ENCODE measurements at places on chromosomes 11 and 22.

DNA sequence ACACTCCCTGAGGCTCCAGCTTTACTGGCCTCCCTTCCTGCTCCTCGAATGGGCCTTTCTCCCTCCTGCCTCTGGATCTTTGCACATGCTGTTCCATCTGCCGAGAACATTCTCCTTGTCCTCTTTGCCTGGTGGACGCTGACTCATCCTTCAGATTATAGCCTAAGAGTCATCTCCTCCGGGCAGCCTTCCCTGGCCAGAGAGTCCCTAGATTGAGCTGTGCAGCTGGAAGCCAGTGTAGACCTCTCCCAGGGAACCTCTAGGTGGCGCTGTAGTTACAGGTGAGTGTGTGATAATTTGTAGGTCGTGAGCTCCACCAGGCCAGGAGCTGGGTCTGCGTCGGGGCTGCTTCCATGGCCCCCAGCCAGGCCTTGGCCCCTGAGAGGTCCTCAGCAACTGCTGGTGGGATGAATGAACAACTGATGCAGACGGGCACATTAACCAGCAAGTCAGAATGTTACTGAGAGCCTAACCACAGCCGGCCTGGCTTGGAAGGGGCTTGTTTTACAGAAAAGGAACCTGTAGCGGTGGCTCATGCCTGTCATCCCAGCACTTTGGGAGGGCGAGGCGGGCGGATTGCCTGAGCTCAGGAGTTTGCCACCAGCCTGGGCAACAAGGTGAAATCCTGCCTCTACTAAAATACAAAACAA is 8.7 kb downstream of the PNPLA5 start:
- peak; percentile 6 for DNase-seq

DNA sequence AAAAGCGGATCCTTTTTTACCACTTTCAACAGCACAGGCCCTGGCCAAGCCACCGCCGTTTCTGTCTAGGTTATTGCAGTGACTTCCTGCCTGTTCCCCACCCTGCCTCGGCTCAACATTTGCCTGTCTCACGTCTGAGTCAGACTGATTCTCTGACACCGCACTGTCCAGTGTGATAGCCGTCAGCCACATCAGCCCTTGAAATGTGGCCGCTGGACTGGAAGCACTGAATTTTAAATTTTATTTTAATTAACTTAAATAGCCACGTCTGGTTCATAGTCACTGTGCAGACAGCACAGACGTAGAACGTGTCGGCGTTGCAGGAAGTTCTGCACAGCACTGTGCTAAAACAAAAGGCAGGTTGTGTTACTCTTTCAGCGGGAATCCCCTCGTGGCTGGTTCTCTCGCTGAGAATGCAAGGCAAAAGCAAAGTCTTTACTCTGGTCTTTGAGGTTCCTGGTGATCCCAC is 56.3 kb upstream of the ADSL start:
- DNase-seq = peak; percentile 47

- DNase-seq = no peak
Observed at GRCh38 chr11:66567787-66568123, 651 bp downstream of the CTSF start.

DNA sequence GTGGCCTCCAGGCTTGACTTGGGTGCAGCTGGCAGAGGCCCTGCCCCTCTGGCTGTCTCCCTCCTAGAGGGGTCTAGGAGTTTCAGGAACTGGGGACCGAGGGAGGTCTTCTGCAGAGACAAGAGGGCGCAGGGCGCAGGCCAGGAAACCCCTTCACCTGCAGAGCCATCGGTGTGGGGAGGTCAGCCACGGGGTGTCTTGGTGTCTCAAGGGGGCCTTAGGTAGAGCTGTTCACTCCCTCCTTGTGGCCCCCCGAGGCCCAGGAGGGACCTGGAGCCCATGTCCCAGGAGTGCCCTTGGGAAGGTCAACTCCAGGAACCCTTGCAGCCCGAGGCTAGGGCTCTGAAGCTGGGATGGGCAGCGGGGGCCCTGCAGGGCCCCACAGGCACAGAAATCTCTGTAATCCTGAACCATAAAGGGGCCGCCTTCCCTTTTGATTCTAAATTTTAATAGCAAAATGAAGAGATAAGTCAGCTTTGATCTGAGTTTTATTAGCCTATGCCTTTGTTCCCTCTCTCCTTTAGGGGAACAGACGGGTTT is 31.4 kb upstream of the TH start:
- DNase-seq = no peak

DNA sequence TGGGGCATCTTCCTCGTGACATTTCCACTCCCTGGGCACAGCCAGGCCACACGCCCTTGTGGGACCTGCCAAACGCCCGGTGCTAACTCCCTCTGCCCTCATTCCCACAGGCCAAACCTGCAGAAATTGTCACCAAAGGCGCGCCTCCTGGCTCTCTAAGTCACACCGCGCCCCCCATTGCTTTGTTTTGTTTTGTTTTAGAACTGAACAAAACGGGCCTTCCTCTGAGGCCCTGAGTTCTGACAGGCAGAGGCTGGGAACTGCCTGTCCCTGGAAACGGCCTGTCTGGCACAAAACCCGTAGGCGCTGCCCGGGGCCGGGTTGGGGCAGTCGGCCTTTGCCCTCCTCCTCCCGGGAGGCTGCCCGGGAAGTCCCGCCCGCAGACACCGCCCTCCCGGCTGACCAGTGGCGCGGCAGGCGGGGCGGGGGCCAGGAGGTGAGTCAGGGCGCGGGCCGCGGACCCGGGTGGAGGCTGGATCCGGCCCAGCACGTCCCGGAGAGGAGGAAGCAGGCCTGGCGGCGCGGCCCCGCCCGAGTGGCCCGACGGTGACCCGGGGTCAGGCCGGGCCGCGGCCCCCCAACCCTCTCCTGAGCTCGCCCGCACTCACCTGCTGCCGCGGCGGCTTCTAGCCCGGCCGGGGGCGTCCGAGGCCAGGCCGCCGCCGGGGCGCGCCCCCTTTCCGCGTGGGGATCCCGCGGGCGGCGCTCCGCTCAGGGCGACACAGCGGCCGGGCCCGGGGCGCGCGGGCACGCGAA is 465 bp downstream of the SUN2 start:
- DNase-seq = peak; percentile 45

DNA sequence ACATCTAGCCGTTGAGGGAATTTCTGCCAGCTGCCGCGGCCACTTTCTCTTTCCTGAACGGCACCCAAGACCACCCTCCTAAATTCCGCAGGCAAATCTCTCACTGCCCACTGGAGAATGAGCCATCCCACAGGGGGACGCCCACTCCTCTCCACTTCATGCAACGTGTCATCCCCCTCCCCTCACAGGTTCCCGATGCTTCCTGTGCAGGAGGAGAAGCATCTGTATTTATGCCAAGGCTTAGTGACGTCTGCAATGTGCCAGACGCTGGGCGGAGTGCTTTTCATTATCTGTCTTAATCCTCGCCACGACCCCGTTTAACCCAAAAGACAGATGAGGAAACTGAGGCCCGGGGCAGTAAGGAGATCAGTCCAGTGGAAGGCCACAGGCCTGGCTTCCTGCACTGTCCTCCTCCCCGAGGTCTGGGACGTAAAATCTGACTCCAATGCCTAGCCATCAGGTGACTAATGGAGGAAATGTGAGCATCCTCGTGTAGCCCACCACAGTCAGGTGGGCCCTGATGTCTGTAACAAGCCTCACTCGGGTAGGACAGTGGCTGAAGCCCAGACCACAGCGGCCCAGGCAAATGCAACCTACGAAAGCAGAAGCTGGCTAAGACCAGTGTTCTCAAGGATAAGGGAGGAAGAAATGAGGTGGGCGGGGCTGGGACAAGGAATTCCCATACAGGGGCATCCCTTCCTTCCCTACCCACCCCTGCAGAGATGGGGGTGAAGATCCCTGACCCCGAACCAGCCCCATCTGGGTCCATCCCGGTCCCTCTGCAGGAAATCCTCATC is 23.1 kb downstream of the MN1 start:
- DNase-seq = no peak

DNA sequence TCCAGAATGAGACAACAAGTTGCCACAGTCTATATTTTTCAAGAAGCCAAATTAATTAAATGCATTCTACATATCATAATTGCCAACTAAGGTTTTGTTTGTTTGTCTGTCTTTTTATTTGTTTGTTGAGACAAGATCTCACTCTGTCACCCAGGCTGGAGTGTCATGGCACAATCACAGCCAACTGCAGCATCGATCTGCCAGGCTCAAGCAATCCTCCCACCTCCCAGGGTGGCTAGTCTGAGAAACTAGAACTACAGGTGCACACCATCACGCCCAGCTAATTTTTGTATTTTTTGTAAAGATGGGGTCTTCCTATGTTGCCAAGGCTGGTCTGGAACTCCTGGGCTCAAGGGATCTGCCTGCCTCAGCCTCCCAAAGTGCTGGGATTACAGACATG is 140.0 kb downstream of the LRRC4C start:
- no peak for DNase-seq

GRCh38 chr11:33682446-33682845 is 18.2 kb downstream of the C11orf91 start:
- no peak for DNase-seq

DNA sequence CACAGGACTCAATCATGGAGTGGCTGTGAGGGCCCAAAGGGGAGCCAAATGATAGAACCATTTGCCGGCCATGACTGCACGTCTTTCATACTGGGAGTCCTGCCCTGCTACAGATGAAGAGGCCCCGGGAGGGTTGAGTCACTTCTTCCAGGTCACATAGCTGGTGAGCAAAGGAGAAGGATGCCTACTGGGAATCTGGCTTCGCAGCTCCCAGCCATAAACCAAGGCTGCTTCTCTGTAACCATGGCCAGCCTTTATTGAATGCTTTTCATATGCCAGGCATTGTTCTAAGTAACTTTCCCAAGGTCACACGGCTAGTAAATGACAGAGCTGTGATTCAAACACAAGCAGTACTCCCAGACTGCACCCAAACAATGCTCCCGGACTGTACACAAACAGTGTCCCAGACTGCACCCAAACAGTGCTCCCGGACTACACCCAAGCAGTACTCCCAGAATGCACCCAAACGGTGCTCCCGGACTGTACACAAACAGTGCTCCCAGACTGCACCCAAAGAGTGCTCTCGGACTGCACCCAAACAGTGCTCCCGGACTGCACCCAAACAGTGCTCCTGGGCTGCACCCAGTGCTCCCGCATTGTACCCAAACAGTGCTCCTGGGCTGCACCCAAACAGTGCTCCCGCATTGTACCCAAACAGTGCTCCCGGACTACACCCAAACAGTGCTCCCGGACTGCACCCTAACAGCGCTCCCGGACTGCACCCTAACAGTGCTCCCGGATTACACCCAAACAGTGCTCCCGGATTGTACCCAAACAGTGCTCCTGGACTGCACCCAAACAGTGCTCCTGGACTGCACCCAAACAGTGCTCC is 89.8 kb downstream of the FBXO7 start:
- DNase-seq = no peak

- DNase-seq = no peak
Observed at GRCh38 chr11:6452219-6452618, 11.4 kb upstream of the HPX start.

GRCh38 chr11:67999704-68000103 is 4.2 kb downstream of the UNC93B1 start:
- DNase-seq = no peak

GRCh38 chr11:61833926-61834277 is 5.8 kb downstream of the FADS2 start:
- DNase-seq = no peak

Measured in stimulated activated CD8-positive, alpha-beta memory T cell treated with anti-CD3 and anti-CD28 coated beads, Interleukin-7, amount 100 ng/mL, for 48 hours (primary cell).